ENCODE measurements at places on chromosomes 12 and 14. TPM values are rescaled to one million over a fixed set of nuclear protein-coding genes. Genes with fewer than 3 reads are reported as not detected.

DPPA3 gene
- not detected for total RNA-seq

CEBPE gene
- total RNA-seq = not detected

KCNMB4 gene
- 4.3 TPM for total RNA-seq

CLECL1 gene
- total RNA-seq = not detected

CBLN3 gene
- 0.12 TPM for total RNA-seq

PROX2 gene
- not detected for total RNA-seq

OTX2 gene
- total RNA-seq = not detected

EFCAB11 gene
- total RNA-seq = 15.3 TPM

Data from SJCRH30 (cell line).